ENCODE measurements at places on chromosomes 6 and 20. TPM values are rescaled to one million over a fixed set of nuclear protein-coding genes. Genes with fewer than 3 reads are reported as not detected.

The BTN1A1 gene
- not detected for total RNA-seq

The PACRG gene
- not detected for total RNA-seq

The MUC21 gene
- not detected for total RNA-seq

The ULBP3 gene
- 12.1 TPM for total RNA-seq

The ZSCAN9 gene
- 7.3 TPM for total RNA-seq

The HDGFL1 gene
- not detected for total RNA-seq

The PDSS2 gene
- total RNA-seq = 9.1 TPM

The PTK6 gene
- under 0.01 TPM for total RNA-seq

The DIDO1 gene
- 25.6 TPM for total RNA-seq

The ACTR5 gene
- 4.1 TPM for total RNA-seq

The GHRH gene
- not detected for total RNA-seq

The NHLRC1 gene
- 1.8 TPM for total RNA-seq

The IRAK1BP1 gene
- total RNA-seq = 3.7 TPM

The MOXD1 gene
- total RNA-seq = 63.3 TPM

The SEL1L2 gene
- total RNA-seq = not detected

The PRRT1 gene
- 0.18 TPM for total RNA-seq

The CASS4 gene
- 0.09 TPM for total RNA-seq

The PREP gene
- total RNA-seq = 13.4 TPM

The C4B gene
- 9.3 TPM for total RNA-seq

The CENPW gene
- 6.0 TPM for total RNA-seq

The FAM184A gene
- total RNA-seq = 0.46 TPM

The AURKA gene
- total RNA-seq = 5.8 TPM

The FOXA2 gene
- under 0.01 TPM for total RNA-seq

The ELOVL4 gene
- 5.6 TPM for total RNA-seq

The RAET1G gene
- 4.1 TPM for total RNA-seq

The ZNF451 gene
- total RNA-seq = 65.3 TPM

The GGTLC1 gene
- not detected for total RNA-seq

The UBE3D gene
- total RNA-seq = 4.8 TPM

The CALHM6 gene
- 2.3 TPM for total RNA-seq

The POM121L2 gene
- not detected for total RNA-seq

The KCNG1 gene
- total RNA-seq = 16.7 TPM

The RHAG gene
- not detected for total RNA-seq

Data from smooth muscle cell of bladder (primary cell).